ENCODE measurements at places on chromosomes 1 and 21.

DNA sequence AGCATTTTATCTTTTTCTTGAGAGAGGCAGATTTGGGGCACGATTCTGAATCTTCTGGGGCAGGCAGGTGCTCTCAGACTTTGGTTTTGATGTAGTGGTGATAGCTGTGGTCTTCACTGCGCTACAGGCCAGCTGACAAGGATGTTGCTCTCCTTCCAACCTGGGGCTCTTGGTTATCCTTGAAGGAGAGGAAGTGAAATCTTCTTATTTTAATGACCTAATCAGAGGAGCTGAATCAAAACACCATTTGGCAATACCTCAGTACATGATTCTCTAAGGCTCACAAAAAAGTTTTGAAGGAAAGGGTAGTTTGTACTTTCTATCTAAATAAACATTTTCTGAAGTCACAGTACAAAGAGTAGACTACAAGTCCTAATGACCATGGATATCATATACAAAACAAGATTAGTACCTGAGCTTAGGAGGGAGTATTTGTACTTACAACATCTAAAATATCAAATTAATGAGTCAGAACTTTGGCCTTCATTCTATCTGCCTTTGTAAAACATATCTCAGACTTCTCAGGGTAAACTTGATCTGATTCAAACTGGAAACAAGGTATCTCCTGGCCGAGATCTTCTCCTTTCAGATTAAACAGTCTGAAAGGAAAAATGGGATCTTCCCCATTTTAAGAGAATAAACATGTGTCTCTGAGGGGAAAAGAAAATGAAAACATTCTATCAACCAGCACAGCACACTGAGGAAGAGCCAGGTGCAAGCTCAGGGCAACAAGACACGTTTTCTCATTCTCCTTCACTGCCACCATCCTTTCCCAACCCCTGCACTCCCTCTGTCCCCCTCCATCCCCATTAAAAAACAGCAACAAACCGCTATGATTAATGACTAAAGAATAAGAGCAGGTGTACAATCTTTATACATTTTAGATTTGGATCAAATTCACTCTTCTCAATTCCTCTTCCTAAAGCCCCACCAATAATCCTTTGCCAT, 69.2 kb downstream of the SH3GLB1 start:
- DNase-seq, result no peak

- peak; percentile 7 for DNase-seq
These were observed 104.8 kb upstream of the COG2 start for GRCh38 chr1:230537456-230537855.

DNA sequence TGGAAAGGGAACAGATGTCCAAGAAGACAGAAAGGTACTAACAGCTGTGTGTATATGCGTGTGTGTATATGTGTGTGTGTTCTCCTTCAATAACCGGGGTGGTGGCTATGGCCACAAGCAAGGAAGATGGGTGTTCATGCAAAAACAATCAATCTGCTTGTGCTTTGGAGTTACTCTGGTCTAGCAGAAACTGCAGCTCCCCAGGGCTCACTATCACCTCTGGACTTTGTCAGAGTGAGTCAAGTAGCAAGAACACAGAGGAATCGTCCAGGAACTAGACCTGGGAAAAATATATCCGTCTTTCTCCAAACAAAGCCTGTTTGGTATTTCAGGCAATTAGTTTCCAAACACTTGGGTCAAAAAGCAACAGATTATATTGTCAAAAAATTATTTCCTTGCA, 68.6 kb downstream of the GNG12 start:
- DNase-seq, result no peak

DNA sequence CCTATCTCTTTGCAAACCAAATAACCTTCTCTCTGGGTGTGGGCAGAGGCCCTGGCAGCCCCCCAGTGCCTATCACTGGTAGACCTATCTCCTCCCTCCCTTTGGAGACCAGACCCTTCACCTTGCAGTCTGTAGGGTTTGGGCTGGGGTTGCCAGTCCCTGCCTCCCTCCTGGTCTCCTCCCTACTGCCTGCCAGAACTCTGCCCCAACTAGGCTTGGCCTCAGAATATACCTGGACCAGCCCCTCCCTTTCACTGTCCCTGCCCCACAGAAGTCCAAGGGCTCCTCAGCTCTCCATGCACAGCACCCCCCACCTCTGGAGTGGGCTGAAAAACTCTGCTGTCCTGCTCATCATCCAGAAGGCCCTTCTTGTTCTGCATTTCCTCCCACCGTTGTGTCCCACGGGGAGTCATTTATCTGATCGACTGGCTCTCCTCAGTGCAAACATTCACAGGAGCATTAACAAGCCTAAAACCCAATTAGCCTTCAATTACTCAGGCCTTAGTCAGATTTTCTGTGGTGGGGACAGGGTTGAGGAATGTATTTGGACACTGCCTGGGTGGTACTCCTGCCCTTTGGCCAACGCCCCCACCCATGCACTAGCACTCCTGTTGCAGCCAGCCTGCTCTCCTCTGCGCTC, 27.7 kb upstream of the DMBX1 start:
- DNase-seq, result no peak

- no peak for DNase-seq
These were observed 49.6 kb downstream of the ARID4B start for GRCh38 chr1:235278233-235278914.

DNA sequence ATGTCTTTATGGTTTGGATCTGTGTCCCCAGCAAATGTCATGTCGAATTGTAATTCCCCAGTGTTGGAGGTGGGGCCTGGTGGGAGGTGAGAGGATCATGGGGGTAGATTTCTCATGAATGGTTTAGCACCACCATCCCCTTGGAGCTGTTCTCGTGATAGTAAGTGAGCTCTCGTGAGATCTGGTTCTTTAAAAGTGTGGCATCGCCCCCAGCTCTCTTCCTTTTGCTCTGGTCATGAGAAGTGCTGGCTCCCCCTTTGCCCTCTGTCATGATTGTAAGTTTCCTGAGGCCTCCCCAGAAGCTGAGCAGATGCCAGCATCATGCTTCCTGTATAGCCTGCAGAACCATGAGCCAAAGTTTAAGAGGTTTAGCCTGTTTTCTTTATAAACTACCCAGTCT, 11.2 kb upstream of the KCNE2 start:
- no peak for DNase-seq

DNA sequence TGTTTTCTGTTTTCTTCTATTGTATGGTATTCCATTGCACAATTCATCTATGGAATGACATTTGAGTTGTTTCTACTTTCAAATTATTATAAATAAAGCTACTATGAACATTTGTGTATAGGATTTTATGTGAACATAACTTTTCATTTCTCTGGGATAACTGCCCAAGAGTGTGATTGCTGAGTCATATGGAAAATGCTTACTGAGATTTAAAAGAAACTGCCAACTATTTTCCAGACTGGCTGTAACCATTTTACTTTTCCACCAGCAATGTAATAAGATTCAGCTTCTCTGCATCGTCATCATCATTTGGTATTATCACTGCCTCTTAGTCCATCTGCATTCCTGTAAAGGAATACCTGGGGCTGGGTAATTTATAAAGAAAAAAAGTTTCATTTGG, 779.6 kb upstream of the PRMT6 start:
- DNase-seq, result no peak

- DNase-seq, result peak; percentile 26
These were observed 133.4 kb upstream of the FGGY start for GRCh38 chr1:59163268-59164092.

- peak; percentile 62 for DNase-seq
These were observed 22.0 kb downstream of the THAP3 start for GRCh38 chr1:6646499-6647148.

DNA sequence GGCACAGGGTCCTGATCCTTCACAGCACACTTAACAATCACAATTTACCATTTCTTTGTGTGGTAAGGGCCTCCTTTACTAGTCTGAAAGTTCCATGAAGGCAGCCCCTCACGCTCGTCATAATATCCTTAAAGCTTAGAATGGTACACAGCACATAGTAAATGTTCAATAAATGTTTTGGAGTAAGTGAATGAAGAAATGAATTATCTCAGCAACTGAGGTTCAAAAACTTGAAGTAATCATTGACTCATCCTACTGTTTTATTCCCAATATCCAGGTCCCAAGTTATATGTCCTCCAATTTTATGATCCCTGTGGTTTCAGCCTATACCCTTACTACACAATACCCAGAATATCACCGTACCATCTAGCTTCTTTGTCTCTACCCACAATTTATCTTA, 2.2 kb upstream of the C1orf162 start:
- DNase-seq, result no peak

GRCh38 chr1:184287001-184287400, 99.8 kb upstream of the C1orf21 start:
- peak; percentile 2 for DNase-seq

- DNase-seq, result no peak
These were observed 521.1 kb downstream of the ADGRL2 start for GRCh38 chr1:82321794-82322193.

DNA sequence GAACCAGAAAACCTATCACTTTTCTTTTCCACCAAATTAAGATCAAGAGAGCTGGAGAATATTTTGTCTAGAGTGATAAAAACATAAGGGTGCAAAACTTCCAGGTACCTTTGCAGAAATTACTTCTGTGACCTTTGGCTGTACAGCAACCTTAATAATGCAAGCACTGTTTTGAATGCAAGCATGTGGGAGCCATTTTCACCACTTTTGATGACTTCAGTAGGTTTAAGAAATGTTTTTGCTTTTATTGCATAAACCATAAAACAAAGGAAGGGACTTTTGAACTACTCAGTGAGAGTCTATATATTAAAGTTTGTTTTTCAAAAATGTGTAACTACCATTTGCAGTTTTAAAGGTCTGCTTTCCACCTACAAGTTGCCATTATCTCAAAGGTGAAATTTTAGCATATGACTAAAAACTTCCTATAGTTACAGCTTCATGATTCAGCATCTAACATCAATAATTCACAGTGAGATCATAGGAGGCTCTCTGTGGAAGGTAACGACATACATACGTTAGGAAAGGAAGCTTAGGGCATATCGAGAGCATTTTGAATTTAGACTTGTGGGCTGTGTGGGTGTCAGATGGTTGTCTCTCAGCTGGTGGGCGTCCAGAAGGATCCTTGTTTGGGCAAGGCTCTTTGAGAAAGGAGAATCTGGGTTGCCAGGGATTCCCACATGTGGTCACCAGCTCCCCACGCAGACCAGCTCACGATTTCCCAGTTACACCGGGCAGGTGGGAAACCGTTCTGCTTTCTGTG, 1.1 kb upstream of the GADD45A start:
- no peak for DNase-seq

GRCh38 chr21:20527731-20528460, 470.3 kb upstream of the NCAM2 start:
- no peak for DNase-seq

DNA sequence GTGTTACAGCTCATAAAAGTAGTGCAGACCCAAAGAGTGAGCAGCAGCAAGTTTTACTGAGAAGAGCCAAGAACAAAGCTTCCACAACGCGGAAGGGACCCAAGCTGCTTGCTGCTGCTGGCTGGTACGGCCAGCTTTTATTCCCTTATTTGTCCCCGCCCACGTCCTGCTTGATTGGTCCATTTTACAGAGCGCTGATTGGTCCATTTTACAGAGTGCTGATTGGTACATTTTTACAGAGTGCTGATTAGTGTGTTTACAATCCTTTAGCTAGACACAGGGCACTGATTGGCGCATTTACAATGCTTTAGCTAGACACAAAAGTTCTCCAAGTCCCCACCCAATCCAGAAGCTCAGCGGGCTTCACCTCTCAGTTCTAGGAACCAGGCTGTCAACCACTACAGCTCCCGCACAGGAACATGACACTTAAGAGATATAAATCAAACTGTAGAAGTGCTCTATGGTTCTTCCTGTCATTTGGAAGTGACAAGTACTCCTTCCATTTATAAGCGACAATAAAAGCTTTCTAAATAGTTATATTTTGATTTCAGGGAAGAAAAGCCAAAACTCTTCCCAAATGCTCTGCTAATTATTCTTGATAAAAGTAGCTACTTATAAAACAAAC, 28.5 kb downstream of the RNF115 start:
- DNase-seq, result no peak

DNA sequence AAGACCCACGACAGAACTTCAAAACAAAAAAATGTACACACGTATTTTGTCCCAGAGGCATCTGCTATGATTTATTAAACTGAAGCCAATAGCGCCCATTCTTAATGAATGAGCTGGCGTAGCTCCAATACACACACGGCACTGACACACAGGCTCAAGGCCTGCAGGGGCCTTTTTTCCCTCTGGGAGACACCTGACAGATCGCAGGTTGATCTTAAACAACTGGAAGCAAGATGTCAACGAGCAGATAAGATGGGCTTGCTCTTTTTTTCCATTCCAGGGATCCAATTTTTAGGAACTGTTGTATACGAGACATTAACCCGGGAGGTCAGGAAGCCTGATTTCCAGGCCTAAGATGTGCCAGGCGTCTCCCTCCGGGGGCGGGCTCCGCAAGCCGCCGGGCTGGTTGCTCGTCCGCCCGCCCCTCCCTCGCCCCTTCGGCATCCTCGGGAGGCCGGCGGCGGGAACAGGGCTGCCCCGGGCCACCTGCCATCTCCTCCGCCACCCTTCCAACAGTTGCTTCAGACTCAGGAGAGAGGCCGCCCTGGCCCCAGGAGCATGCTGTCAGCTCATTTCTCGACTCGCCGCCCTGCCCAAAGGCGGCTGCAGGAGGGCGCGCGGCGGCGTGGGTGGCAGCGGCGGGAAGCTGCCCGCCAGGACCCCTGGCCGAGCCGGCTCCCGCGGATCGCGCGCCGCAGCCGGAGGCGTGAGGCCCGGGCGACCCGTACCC, 735 bp downstream of the TTC13 start:
- DNase-seq, result peak; percentile 50

- no peak for DNase-seq
These were observed 395.5 kb downstream of the USP25 start for GRCh38 chr21:16125274-16125673.

- peak; percentile 23 for DNase-seq
These were observed 25.9 kb upstream of the RAP1A start for GRCh38 chr1:111593403-111594305.

Data from NB4 (cell line).